Ovary (tissue), 10 donors: ENCODE measurements at places on chromosomes 7 and 10. TPM values are rescaled to one million over a fixed set of nuclear protein-coding genes. Genes with fewer than 3 reads are reported as not detected.

LHFPL3 gene
- 0.13 TPM for polyA plus RNA-seq

MUC12 gene
- polyA plus RNA-seq = 1.9 TPM

PDSS1 gene
- 3.9 TPM for polyA plus RNA-seq

INA gene
- polyA plus RNA-seq = 0.05 TPM
